Foreskin melanocyte (primary cell): ENCODE measurements at places on chromosomes 13 and 19.

GRCh38 chr13:93680329-93680728 is 453.7 kb downstream of the GPC6 start:
- no peak for DNase-seq

GRCh38 chr13:51976423-51976822 is 34.8 kb downstream of the ATP7B start:
- DNase-seq, result no peak

GRCh38 chr13:99688776-99689175 is 187.5 kb downstream of the TM9SF2 start:
- no peak for DNase-seq

DNA sequence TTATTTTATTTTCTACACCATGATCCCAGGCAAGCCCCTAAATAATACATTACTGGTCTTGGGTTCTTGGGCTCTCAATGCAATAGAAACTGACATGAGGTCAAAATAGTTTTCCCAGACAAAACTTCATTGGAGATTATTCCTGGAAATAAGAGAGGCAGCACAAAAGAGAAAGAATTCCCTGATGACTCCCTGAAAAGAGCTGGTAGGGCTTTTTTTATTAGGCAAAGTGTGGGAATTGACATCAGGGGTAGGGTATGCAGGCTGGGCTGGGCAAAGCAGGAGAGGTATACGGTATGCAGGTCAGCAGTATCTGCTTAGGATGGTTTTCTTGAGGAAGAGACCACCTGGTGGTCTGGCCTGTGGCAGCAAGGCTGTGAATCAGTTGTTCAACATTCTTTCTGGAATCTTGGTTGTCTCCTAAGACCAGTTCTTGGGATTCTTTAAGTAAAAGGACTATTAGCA is 9.3 kb upstream of the IGFL3 start:
- peak; percentile 17 for DNase-seq

DNA sequence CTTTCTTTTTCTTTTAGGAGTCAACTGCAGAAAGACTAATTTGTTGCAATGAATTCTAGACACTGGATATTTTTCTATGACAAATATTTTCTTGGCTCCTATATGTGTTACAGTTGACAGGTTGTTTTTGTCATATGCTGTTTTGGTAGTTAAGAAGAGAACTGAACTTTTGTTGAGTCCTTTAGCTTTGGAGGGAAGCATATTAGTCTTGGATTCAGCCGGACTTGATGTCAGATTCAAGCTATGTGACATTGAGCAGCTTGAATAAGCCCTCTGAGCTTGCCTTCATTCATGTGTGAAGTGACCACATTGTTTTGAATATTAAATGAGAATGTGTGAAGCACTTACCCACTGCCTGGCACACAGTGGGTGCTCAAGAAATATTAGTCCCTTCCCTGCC is 181.9 kb upstream of the RNF113B start:
- DNase-seq, result no peak

- no peak for DNase-seq
These were observed 41.6 kb upstream of the C1QTNF9 start for GRCh38 chr13:24267801-24268200.

DNA sequence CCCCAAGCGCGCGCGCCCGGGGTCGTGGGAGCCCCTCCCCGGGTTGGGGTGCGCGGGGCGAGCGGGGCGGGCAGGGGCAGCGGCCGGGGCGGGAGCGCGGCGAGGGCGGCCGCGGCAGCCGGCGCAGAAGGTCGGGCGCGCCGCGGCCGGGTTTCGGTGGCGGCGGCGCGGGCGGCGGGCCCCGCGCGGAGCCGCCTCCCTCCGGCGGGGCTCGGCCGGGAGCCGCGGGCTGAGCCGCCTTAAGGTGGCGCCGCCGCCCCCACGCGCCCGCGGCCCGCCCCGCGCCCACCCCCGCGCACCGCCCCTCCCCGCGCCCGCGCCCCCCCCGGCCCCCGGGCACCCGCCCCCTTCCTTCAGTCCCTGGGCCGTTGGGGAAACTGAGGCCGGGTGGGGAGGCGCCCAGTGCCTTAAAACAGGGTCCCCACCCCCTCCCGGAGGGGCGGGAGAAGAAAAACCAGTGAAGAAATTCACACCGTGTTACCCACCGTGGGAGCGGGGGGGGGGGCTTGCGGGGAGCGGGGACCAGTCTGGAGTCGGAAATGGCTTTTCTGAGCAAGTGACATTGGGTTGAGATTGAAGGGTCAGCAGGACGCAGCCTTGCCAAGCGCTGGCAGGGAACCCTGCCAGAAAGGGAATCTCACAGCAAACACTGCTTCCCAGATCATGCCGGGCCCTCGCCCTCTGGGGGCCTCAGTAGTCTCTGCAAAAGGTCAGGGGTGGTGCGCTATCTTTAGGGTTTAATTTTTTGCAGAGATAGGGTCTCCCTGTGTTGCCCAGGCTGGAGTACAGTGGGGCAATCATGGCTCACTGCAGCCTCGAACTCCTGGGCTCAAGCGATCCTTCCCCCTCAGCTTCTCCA is at the start of gene TLE2:
Gene TLE2, minus strand, starts transcription at position 216 of the 859 bp plus-strand sequence. CDS start 376 bp downstream, outside the sequence.
- no peak for DNase-seq

- no peak for DNase-seq
These were observed 922 bp downstream of the EBPL start for GRCh38 chr13:49690133-49690994.

DNA sequence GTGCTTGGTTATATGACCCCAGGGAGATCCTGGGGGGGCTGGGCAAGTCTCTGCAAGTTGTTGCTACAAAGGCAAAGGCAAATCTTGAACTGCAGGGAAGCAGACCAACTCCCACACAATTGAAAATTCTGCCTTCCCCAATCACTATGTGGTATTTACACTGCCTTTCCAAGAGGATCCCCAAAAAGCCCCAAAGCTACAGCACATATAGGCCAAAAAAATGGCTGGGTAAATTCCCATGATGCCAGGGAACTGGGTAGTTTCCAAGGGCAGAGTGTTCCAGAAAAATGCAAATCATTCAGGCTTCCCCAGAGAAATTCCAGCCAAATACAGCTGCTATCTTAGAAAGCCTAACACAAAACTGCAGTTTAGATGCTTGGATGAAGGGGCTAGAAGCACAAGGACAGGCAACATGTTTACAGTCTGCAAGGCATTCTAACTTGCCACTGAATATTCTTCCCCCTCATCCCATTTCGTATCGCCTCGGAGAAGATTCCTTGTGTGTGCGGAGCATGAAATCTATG is 6.2 kb downstream of the FOXO1 start:
- no peak for DNase-seq

GRCh38 chr13:104310861-104311260 is 1244.6 kb upstream of the SLC10A2 start:
- no peak for DNase-seq

- no peak for DNase-seq
These were observed 1.0 kb downstream of the NCCRP1 start for GRCh38 chr19:39197808-39198207.

- DNase-seq, result no peak
These were observed 28.1 kb downstream of the MYO16 start for GRCh38 chr13:108657519-108657918.

GRCh38 chr13:74068471-74068870 is 65.7 kb downstream of the KLF12 start:
- no peak for DNase-seq

DNA sequence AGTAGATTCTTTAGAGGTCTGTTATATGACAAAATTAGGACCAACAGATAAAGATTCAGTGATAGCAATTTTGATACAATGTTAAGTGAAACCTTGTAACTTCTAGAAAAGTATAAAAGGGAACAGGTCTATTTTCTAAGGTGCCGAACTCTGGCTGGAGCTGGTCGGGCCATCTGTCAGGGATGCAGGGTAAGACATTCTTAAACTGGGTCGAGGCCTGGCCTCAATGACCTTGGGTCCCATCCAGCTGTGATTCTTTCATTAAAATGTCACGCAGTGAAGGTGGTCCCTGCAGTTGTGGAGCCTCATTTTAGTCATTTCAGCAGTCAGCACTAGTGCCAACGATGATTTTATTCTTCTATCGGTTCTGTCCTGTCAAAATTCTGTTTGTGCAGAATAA is 271.9 kb upstream of the SPRY2 start:
- DNase-seq, result no peak

GRCh38 chr19:3403489-3404323 is 37.3 kb downstream of the NFIC start:
- DNase-seq, result no peak

- no peak for DNase-seq
These were observed 34.1 kb downstream of the ZNF823 start for GRCh38 chr19:11704626-11705025.

DNA sequence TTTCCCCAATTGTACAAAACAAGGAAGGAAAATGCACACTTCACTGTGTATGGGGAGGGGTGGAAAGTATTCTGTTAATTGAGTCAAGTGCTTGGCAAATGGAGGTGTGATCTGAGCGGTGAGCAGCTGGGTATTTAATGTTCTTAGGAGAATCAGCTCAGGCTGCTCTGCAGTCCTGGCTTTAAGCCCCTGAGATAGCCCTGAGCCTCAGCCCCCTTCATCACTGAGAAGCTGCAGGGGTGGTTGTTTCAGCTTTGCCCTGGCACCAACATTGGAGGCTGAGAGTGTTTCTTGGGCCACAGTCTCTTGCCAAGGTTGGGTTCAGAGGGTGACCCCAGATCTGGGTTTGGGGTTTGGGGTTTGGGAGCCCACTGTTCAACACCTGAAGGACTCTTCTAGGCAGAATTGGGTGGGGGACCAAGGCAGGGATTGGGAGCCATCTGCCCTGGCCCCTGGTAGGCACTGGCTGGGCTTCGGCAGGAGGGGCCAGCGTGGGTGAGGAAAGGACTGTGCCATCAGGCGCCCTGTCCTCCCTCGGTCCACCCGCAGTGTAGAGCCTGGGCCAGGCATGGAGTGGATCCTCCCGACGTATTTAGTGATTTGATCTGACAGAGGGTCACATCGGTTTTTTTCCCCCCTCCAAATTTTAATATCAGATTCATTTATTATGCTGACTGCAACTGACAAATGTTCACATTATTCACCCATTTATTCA is 66.7 kb upstream of the ZNF536 start:
- no peak for DNase-seq

- DNase-seq, result peak; percentile 52
These were observed 926 bp downstream of the PRR12 start for GRCh38 chr19:49591731-49592485.

- DNase-seq, result no peak
These were observed 64.7 kb downstream of the COL4A2 start for GRCh38 chr13:110371550-110372465.

DNA sequence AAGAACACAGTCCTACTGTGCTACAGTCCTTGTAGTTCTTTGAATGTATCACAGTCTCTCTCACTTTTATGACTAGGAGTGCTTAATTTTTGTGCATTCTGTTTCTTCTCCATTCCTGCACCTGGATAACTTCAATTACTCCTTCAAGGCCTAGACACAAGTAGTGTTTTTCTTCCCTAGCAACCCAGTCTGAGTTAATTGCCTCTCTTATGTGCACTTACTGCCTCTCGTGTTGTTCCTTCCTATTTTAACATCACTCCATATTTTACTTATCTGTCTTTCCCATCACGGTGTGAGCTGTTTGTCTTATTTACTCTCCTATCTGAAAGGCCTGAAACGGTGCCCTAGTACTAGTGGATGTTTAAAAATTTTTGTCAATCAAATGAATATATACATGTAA is 101.5 kb downstream of the HS6ST3 start:
- no peak for DNase-seq

- no peak for DNase-seq
These were observed 98.5 kb upstream of the SOX1 start for GRCh38 chr13:111968336-111969010.

DNA sequence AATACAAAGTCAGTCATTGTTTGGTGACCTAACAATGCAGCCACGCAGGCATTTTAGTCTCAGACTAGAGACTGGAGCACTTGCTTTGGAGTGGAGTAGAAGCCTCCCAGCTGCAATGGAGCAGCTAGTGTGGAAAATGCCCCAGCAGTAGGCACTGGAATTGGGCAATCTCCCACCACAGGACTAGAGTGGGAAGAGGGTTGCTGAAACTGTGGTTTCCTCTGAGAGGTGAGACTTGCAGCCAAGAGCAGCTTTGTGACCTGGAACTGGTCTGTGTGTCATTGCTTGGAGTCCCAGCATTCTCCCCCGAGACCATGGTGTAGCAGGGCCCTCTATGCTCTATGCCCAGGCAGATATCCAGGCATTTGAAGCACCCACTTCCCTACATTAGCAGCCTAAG is 556.3 kb downstream of the UQCRFS1 start:
- DNase-seq, result no peak

DNA sequence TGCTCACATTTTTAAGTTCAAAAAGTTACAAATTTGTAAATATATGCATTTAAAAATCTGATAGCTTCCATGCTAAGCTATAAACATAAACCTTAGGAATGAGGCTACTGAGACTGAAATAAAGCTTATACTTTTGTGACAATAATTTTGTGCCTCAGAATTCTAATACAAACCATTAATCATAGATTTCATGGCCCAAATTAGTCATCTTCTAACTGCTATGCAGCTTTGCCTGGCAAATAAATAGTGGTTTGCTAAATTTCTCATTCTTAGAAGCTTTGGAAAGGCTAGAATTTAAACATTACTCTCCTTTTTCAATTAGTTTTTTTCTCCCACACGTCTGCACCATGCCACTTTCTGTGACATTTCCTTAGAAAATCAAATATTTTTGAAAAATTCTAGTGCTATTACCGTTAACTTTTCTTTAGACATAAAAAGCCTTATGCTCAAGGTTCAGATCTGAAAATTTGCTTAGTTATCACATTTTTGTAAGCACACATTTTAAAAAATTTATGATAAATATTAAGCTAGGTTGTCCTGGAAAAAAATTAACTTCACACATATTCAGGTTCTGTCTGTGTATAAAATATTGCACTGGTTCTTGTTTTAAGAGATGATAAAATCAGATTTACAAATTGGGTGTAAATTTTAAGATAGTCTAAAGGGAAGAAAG is 46.9 kb downstream of the FNDC3A start:
- peak; percentile 11 for DNase-seq

- no peak for DNase-seq
These were observed 284.2 kb downstream of the POU4F1 start for GRCh38 chr13:78319101-78319627.

DNA sequence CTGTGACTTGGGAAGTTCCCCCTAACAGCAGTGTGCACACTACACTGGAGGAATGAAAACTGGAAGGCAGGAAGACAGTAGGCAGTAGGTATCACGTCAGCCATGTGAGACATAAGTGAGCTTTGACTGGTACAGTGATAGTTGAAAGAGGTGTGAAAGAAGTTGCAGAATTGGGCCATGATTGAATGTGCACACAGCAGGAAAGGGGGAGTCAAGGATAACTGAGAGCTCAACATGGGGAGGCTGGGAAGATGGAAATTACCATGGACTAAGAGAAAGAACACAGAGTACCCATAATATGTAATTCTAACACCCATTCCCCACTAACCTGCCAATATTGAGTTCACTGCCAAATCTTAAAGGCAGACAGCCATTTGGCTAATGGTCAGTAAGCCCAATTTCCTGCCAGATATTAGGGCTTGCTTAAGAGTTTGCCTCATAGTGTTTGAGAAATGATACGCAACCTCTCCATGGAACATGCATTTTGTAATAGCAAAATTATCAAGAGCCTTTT is 321.7 kb downstream of the DCT start:
- no peak for DNase-seq

DNA sequence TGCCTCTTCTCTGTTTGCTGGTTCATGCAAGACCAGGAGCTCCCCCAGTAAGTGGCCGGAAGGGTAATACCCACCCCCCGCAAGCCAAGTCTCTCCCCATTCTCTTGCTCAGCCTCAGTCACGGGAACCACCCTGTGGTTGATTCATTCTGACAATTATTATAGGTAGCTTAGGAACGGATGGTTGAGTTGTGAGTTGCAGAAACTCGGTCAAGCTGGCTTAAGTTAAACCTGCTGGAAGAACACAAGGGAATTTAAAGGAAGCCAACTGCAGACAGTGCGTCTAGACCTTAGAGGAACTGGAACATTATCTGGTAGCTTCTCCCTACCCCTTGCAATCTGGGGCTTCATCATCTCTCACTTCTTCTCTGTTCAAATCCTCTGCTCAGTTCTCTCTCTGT is 8.9 kb downstream of the FPR1 start:
- no peak for DNase-seq
